ENCODE measurements at places on chromosomes 13 and 19.

DNA sequence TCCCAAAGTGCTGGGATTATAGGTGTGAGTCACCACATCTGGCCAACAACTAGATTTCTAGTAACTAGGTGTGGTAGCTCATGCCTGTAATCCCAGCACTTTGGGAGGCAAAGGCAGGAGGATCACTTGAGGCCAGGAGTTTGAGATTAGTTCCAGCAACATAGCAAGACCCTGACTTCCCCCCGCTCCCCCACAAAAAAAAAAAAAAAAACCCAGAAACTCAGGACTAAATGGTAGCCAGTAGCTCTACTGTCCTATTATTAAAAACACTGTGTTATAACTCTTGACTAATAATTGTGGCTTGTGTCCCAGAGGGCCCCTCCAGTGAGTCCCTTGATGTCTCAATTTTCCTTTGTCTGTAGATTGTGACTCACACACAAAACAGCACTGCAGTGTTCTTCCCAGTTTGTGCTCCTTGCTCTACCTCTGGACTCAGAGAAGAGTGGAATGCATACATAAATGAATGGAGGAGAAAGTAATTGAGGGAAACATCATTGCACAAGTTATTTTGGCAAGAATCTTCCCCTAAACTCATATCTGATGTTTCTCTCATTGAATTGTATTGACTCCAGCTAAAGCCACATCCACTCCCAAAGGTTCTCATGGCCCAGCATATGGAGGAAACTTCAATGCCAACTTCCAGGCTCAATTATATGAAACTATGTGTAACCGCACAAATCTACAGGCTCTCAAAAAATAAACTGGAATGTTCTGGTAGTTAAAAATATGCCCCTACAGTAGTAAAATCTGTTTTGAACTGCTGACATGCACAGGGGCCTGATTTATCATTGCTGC lies 8.8 kb downstream of the TPT1 start:
- peak; percentile 4 for DNase-seq

DNA sequence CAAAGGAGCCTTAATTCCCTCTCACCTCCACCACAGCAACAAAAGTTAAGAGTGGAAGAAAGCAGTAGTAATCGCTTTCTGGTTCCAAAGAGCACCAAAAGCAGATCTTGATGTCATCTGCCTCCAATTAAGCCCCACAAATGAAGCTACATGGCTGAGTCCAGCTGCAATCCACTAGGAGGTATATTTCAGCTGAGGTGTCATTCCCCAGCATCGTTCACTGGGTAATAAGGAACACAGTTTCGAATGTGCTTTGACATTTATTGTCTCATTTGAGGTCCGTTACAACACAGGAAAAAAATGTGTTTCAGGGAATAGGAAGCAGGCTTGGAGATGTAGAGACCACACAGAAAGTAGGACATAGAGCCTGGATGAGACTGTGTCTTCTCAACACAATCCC lies 190.4 kb downstream of the DCLK1 start:
- no peak for DNase-seq

- no peak for DNase-seq
Observed at GRCh38 chr19:18875726-18876125, 20.2 kb downstream of the CERS1 start.

GRCh38 chr13:37450276-37450675 lies 148.3 kb downstream of the POSTN start:
- DNase-seq: no peak

GRCh38 chr19:35317464-35318043 lies 11.4 kb upstream of the CD22 start:
- DNase-seq: no peak

DNA sequence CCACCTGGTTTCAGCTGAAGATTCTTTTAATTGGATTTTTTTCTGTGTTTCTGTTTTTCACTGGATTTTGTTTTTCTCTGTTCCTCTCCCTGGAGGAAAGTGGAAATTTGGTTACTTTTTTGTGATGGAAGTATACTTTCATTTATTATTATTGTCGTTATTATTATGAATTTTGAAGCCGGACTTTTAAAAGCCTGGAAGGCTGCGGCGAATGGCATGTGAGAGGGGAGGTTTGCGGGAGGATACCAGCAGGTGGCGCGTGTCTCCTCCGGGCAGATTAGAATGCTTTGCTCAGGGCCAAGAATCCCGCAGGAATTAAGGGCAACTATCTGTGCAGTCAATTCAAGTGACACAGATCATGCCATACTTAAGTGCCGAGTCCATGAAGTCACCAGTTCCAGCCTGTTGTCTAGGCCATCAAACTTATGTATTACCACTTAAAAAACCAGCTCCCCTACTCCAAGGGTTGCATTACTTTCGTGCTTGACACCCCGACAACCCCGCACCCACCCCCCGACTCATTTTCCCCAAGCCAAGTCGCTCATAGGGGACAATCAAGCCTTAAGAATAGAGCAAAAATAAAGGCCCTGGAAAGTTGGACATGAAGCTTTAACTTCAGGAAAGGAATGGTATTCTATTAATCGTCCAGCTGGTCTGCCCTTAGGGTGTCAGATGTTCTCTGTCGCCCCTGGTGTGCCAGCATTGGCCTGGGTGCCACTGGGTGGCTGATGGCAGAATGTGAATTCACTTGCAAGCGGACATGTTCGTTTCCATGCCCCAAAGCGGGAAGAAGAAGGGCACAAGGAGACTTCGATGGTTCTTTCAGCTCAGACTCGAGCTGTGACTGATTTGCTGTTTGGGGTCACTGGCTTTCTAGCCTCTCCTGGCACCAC lies 1.3 kb upstream of the LRCH1 start:
- no peak for DNase-seq

DNA sequence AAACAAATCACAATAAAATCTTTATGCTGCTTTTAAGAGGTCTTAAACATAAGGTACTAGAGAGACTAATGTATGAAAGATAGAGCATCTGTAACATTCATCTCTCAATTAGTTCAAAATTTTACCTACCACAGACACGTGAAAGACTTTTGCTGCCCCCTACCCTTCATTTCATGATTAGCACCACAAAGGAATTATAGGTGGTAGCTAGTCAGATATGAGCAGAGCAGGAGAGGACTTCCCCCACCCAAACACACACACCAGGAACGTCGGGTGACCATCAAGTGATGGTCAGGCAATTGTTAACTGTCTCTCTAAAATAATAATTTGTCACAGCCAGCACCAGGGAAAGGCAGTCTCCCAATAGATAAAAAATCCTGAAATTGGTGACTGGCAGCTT lies 1531.7 kb upstream of the SPRY2 start:
- DNase-seq: no peak

- peak; percentile 2 for DNase-seq
Observed at GRCh38 chr13:51557875-51558612, 26.2 kb upstream of the WDFY2 start.
